ENCODE measurements at places on chromosomes 3 and 15.
A peak's percentile ranks its signal among the peaks of the same experiment; 100 is the strongest.

- no peak for DNase-seq
These were observed 48.0 kb upstream of the FBN1 start for GRCh38 chr15:48693484-48693883.

- DNase-seq, result no peak
These were observed 44.1 kb downstream of the C3orf20 start for GRCh38 chr3:14719006-14719405.

DNA sequence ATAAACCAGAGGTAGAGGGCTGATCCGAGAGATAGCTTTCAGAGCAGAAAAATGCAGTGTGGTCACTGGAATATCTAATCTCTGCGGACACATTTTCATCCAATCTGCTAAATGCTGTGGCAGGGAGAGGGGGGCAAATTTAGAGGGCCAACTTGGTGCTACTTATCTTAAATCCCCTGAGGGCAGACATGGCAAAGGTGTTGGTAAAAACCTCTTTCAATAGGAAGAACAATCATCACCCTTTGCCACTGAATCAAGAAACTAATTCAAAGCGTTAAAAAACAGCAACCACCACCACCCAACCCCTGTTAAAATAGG, 152.9 kb downstream of the MECOM start:
- DNase-seq, result no peak

DNA sequence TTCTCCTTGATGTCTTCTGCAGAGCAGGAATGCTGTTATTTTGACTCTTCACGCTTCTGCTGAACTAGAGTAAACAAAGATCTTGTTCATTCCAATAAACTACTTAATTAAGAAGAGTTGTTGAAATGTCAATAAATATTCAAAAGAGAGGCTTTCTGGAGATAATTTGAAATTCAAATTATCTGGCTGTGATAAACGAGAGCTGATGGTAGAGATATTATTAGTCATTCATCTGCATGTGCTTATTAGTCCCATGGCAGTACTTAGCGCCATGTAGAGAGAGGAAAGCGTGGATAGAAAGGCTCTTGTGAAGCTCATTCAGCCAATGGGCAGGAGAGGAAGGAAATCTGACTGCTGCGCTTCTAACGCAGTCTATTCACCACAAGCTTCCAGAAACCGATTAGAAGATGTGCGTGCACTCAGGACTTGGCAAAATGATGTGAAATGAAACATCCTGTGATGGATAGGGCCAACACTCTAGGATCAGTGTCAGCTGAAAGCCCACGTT, 251.1 kb downstream of the GABRB3 start:
- DNase-seq, result peak; percentile 11

DNA sequence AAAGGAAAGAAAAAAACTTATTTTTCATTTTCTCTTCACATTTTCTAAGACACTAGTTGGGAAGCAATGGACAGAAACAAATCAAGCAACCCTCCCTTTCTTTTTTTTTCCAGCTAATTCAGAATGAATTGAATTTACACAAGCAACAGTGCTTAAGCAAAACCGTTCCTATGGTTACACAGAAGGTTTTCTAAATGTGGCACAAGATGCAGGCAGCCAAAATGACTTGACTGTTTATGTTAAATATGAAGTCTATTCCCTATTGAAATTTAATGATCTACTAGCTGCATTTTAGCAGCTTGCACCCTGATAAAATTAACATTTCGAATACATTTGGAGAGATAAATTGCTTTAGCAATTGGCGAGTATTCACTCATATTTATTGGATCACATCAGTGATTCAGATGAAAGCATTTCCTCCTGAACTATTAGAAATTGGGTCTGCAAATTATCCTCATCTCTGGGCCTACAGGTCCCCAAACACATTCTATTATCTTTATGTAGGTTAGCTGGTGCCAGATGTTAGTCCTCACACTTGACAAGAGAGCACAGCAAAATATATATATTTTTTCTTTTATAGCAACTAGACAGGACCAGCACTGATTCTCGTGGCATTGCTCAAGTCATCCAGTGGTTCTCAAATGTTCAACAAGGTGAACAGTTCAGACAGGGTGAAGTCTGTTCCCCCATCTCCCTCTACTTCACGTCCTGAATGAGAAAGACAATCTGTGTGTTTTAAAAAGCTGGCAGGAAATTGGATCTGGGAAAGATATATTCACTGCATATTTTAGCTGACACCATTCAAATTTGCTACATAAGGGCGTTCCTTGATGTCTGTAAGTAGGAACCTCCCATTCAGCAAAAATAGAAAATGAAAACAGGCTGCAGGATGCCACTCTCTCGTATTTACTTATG, 463.6 kb upstream of the KCNMB2 start:
- DNase-seq, result no peak

DNA sequence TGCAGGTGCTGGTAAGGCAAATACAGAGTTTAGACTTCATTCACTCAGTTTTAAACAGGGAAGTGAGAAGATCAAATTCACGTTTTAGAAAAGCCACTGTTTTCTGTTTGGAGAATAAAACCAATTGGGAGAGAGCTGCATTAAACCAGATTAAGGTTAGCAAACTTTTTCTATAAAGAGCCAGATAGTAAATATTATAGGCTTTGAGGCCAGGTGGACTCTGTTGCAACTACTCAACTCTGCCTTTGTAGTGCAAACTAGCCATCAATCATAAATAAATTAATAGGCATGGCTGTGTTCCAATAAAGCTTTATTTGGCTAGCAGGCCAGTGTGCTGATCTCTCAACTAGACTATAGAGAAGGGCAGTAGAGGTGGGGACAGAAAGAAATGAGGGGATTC, 33.5 kb downstream of the SUCLG2 start:
- DNase-seq, result no peak

DNA sequence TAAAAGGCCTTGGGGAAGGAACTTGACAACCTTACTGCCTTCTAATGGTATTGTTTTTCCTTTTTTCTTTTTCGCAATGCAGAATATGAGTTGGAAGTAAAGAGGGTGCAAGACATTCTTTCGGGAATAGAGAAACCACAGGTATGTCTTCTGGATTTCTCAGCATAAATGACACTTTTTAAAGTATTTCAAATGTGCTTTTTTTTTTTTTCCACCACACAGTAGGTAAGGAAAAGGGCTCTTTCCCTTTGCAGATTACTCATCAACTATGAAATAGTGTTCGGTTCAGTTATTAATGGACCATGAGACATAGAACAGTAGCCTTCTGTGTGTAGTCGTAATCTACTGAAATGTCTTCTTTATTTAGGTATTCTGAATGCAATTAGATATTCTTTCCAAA, 162.4 kb downstream of the GHSR start:
- DNase-seq, result no peak

DNA sequence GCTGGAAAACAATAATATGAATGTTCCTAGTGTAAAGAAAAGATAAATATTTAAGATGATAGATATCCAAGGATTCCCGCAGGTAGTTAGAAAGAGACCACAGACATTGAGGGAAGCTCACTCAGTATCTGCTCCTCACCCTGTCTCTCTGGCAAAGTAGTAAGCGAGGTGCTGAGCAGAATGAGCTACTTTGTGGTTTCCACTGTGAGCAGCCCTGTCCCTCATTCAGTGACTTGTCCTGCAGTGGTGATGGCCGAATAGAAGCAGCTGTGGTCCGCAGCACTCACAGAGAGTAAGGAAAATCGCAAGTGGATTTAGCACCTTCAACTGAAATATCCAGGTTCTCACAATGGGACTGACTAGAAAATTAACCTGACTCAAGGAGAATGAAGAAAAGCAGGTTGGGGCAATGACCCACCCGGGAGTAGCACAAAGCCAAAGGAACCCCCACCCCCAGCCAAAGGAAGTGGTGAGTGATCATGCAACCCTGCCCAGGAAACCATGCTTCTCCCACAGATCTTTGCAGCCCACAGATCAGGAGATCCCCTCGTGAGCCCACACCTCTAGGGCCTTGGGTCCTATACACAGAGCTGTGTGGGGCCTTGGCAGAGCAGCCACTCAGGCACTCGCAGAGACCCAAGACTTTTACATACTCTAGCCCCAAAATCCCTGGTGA, 21.8 kb upstream of the SLC25A38 start:
- DNase-seq, result no peak

DNA sequence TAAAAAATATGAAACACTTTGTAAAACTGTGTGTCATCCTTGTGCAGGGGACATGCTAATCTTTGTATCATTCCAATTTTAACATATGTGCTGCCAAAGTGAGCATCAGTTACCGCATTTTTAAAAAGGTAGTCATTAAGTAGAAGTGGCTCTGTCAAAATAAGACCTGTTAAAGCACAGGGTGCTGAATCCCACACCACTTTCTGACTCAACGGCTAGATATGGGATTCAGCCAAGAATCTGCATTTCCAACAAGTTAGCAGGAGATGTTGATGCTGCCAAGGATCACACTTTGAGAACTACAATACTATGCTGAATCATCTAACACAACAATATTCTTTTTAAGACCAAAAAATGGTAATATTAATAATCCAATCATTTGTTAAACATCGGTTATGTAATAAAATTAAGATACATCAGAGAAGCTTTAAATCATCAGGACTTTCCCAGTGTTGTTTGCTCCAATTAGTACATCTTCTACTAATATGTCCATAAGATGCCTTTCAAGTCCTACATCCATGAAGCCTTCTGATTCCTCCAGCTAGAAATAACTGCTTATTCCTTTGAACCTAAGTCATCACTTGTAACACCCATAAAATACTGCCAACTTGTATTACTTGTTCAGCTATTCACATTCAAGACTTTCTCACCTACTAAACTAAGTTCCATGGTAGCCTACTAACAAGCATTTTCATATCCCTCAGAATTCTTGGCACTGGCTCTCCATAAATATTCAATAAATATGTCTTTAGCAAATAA, 71.1 kb downstream of the TBL1XR1 start:
- DNase-seq, result no peak

- DNase-seq, result no peak
These were observed 98.4 kb downstream of the CNTN3 start for GRCh38 chr3:74516019-74516418.

DNA sequence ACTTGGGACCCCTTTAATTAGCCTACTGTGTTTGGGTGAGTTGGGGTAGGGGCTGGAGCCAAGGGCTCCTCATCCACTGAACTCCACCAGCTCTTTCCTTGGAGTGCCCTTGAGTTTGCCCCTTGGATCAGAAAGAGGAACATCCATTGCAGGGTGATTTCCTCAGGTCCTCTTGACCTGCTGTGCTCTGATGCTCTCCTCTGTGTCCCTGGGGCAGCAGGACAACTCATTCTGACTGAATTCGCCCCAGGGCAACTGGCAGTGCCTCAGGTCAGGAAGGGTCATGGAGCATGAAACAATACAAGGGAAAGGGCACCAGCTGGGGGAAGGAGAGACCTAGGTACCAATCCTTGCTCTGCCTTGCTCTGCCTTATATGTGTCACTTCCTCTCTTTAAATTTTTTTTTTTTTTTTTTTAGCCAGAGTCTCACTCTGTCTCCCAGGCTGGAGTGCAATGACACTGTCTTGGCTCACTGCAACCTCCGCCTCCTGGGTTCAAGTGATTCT, 47.8 kb downstream of the BSN start:
- DNase-seq, result no peak

GRCh38 chr15:75620058-75620820, 5.3 kb downstream of the SNUPN start:
- DNase-seq, result no peak

- no peak for DNase-seq
These were observed 605.7 kb upstream of the CFAP20DC start for GRCh38 chr3:59655418-59656015.

DNA sequence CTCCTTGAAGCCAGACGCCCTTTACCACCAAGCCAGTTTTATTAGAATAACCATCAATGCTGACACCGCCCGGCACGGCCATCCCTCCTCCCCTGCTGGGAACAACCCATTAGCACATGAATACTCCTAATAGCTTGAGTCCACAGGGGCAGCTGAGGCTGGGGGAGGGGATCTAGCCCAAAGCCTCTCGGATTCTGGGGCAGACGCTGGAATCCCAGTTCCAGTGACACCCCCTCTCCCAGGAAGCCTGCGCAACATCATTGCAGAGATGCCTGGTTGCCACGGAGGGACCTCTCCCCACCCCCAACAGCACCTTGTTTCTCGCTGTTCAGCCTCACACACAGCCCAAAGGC, 1.2 kb upstream of the LINGO1 start:
- DNase-seq, result no peak

DNA sequence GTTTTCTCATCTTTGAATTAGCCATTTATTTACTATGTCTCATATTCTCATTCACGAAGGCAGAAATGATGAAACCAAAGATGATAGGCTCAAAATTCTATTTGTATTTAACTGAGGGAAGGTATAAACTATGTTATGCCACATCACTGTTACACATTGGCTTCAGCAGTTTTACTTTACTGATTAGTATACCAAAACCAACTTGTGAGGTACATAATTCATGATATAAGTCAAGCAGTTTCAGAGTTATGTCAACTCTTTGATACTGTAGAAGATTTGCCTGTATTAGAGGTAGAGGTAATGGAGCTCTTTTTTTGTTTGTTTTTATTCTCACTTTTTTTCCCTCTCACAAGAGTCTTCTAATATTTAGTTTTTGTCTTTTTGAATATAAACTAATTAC, 22.9 kb downstream of the CHMP2B start:
- no peak for DNase-seq

DNA sequence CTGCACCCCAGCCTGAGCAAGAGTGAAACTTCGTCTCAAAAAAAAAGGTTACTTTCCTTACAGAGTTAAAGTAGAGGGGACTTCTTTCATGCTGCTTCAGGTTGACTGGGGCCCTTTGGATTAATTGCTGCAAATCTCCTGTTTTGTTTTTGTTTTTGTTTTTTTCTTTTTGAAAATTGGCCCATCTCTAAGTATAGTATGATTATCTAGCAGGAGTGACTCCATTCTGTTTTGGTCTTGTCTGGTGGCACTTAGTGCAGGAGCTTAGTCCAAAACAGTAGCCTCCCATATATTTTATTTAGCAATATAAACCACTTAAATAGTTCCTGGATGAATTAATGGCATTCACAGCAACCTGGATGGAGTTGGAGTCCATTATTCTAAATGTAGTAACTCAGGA, 113.0 kb downstream of the RPL22L1 start:
- no peak for DNase-seq

DNA sequence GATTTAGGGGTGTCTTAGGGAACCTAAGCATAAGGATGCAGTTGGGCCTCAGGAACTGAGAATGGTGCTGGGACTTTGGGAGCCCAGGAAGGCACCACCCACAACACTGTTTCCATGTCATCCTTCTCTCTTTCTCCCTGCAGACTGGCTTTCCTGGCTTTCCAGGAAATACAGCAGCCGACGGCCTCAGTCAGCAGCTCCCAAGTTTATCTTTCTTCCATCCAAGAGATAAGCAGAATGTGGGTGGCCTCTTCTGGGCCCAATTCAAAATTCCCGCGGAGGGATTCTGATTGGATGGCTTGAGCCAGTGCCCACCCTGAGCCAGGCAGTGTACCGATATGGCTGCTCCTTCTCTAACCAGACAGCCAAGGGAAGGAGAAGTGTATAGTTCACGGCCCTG, 4.5 kb upstream of the CLN6 start:
- DNase-seq, result no peak

DNA sequence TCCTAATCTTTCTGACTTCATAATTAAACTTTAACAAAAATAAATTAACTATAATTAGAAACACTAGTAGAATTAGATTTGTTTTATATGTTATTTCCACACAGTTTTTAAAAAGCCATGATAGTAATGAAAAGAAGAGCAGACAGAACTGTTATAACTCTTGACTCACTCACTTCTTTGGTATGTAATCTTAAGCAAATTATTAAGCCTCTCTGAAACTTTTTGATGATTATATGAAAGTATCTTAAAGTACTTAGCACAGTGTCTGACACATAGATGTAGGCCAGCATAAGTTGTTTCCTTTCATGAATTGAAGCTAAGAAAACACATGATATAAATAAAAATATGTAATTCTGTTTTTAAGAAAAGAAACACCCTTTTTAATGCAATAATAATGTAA, 123.6 kb upstream of the MLF1 start:
- no peak for DNase-seq

GRCh38 chr15:85541744-85542143, 161.3 kb downstream of the AKAP13 start:
- DNase-seq, result no peak

Measured in globus pallidus (tissue), 1 donor.